ENCODE measurements at places on chromosomes 6 and 20.

- DNase-seq: no peak
These were observed 63.4 kb downstream of the DST start for GRCh38 chr6:56579155-56579851.

DNA sequence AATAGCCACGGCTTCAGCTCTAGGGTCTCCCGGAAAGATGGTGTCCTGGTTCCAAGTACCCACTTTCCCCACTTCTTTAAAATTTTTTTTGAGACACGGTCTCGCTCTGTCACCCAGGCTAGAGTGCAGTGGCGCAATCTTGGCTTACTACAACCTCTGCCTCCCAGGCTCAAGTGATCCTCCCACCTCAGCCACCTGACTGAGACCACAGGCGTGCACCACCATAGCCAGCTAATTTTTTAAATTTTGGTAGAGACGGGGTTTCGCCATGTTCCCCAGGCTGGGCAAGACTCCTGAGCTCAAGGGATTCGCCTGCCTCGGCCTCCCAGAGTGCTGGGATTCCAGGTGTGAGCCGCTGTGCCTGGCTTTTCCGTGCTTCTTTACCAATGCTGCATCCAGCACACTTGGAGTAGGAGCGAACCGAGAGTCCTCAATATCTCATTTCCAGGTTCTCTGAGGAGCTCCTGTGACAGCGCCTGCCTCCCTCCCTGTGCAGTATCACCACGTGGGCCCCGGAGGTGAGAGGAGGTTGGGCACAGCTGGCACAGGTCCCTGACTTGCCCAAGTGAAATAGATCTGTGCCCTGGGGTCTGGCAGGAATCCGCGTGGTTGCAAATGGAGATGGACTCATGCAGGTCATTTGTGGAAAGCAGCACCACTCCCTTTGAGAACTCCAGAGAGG lies 37.3 kb downstream of the EZR start:
- no peak for DNase-seq

GRCh38 chr6:106014955-106015354 lies 71.2 kb upstream of the PRDM1 start:
- DNase-seq: no peak

GRCh38 chr6:143058987-143059386 lies 1.7 kb upstream of the AIG1 start:
- no peak for DNase-seq

DNA sequence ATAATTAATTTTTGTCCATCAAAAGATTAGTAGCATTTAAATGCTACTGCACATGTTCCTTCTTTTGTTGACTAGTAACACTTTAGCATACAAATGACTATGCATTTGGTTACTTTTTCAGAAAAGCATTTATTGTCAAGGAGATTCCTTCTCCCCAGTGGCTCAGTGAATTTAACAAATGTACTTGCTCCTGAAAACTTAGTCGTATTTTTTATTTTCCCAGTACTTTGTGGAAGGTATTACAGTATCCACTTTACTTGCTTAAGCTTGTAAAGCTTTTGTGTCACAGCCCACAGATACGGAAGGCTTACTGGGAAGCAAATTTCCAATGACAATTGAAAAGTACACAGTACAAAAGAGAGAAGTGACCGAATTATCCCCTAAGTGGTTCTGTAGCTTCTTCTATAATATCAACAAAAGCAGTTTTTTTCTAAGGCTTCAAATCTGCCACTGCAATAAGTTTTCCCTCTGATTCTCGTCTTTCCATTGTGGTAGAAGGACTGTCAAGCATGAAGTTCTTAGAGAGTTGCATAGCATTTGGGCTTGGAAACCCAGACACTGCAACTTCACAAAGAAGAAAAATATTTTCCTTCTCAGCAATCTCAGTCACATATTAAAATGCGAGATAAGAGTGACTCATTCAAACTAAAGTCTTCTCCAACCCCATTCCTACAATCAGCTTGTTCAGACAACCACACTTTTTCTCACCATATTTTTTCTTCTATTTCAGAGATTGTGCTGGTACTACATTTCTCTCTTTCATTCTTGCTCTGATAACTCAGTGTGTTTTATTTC lies 431.2 kb downstream of the GRIK2 start:
- DNase-seq: no peak

DNA sequence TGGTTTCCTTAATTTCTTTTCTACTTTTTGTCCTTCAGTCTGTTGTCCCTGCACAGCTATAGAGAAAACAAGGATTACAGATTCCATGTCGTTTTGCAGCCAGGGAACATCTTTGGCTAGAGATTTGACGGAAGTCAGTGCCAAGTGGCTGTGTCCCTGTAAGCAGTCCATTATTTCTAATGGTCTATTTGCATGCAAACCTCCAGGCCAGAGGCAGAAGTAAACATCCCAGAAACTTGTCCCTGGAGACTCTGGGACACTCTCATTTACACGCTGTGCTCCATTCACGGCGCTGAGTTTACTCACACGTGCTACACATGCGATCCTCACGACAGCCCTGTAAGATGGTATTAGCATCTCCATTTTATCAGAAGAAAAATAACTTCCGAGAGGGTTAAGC lies 355.5 kb downstream of the PRKN start:
- no peak for DNase-seq

- DNase-seq: no peak
These were observed 33.5 kb downstream of the TPBG start for GRCh38 chr6:82396964-82397751.

GRCh38 chr6:161455848-161456247 lies 182.0 kb upstream of the AGPAT4 start:
- no peak for DNase-seq

DNA sequence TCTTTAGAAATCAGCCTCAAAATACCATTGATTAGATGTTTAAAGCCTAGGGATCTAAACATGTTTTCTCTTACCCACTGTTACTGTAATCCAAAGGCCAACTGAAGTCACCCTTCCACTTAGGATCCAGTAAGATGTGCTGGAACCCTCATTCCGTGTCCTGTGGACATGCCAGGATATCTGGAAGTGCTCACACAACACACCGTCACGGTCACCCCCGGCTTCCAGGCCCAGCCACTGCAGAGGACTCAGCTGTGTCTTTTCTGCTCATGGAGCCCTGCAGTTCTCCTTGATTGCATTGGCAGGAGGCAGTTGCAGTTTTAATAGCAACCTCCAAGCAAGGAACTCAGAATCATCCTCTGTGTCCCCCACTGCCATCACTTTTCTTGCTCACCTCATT lies 93.3 kb downstream of the CAP2 start:
- DNase-seq: no peak

GRCh38 chr6:128667339-128667858 lies 147.0 kb upstream of the PTPRK start:
- no peak for DNase-seq

Data from GDM1 (cell line).